ENCODE measurements at places on chromosomes 13 and 19. TPM values are rescaled to one million over a fixed set of nuclear protein-coding genes. Genes with fewer than 3 reads are reported as not detected.

- H3K36me3 ChIP-seq = no peaks in the 10 kb centered on the region
- no peak overlapping the region for H3K27ac ChIP-seq
- H3K4me1 ChIP-seq = no peaks in the 10 kb centered on the region
- H3K27me3 ChIP-seq = no peaks in the 10 kb centered on the region
- DNase-seq = no peak
Observed at GRCh38 chr19:27689734-27690241, 1523.2 kb downstream of the UQCRFS1 start.

- no peaks in the 10 kb centered on the region for H3K4me1 ChIP-seq
- no peak overlapping the region for H3K4me3 ChIP-seq
- no peaks in the 10 kb centered on the region for H3K27me3 ChIP-seq
- DNase-seq = no peak
Observed at GRCh38 chr13:83232626-83233025, 649.6 kb downstream of the SLITRK1 start.

GRCh38 chr13:43260999-43261398 is 237.6 kb downstream of the DNAJC15 start:
- no peaks in the 10 kb centered on the region for H3K36me3 ChIP-seq
- H3K4me1 ChIP-seq = peaks cover 36% of the 10 kb centered on the region
- no peaks in the 10 kb centered on the region for H3K27me3 ChIP-seq
- DNase-seq = peak; percentile 72
- H3K27ac ChIP-seq = peak overlapping the region; percentile 64

- H3K4me1 ChIP-seq = peaks cover 27% of the 10 kb centered on the region
- no peaks in the 10 kb centered on the region for H3K36me3 ChIP-seq
- no peaks in the 10 kb centered on the region for H3K27me3 ChIP-seq
Observed at GRCh38 chr13:98664924-98665637, 87.4 kb downstream of the SLC15A1 start.

DNA sequence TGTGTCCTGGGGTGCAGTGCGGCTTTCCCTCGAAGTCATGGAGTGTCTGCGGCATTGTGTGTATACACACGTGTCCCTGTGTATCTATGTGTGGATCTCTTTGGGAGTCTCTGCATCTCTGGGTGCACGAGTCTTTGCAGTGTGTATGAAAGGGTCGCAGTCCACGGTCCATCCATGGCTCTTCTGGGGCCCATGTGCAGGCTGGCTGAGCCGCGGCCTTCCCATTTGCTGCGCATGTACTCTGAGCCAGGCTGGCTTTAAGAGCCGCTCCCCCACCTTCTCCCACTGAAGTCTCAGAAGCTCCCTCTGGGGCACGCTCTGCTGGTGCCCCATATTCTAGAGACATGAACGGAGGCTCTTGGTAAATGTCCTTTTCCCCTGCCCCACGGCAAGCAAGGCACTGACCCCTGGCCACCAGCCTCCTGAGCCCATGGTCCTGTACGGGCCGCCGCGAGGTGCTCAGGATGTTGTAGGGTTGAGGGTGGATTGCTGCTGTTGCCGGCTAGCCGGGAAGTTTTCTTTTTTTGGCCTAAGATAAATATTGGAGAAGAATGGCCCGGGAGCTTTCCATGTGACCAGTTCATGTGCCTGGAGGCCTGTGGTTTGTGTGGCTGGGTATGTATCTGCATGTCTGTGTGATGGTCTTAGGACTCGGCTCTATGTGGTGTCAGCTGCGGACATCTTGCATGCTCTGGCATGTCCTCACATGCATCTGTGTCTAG is 31.9 kb downstream of the PAK4 start:
- no peak for DNase-seq
- H3K4me3 ChIP-seq = no peak overlapping the region
- no peaks in the 10 kb centered on the region for H3K27me3 ChIP-seq
- H3K27ac ChIP-seq = no peak overlapping the region
- no peaks in the 10 kb centered on the region for H3K36me3 ChIP-seq

The AP1M2 gene
- total RNA-seq = 126 TPM

GRCh38 chr13:113551081-113552000 is 33.2 kb upstream of the TFDP1 start:
- H3K27me3 ChIP-seq = no peaks in the 10 kb centered on the region
- DNase-seq = peak; percentile 11

DNA sequence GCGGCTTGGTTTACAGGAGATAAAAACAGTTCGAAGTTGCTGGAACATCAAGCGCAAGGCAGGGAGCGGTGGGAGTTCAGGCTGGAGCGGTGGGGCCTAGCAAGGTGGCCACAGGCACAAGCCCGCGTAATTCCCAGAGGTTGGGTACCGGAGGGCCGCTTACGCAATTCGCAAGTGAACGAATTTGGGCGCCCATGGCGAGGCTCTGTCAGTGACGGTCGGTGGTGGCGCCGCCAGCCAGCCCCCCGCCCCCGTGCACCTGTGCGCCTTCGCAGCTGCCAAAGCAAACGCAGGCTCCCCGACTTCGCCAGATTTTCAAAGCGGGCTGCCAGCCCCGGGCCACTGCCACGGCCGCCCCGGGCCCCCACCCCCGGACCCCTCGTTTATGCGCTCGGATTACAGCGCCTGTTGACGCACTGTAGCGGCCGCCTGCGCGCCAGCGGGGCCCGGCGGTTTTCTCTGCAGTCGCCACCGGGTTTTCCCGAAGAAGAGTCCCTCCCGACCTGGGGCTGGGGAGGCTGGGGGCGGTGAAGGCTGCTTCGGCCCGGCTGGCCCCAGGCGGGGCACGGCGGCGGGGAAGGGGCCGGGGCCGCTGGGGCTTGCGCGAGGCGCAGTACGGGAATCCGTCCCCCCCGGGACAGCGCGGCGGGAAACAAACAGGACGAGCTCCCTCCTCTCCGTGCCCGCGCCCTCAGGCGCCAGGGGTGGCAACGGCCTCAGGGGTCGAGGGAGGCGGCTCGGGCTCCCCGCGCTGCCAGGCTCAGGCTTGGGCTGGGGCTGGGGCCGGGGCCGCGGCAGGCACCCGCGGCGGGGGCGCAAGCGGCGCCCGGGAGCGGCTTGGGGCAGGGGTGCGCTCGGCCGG is 709 bp downstream of the N4BP2L1 start:
- no peak overlapping the region for H3K27ac ChIP-seq
- no peaks in the 10 kb centered on the region for H3K36me3 ChIP-seq
- peaks cover 15% of the 10 kb centered on the region for H3K4me1 ChIP-seq
- peak overlapping the region; percentile 87 for H3K4me3 ChIP-seq

DNA sequence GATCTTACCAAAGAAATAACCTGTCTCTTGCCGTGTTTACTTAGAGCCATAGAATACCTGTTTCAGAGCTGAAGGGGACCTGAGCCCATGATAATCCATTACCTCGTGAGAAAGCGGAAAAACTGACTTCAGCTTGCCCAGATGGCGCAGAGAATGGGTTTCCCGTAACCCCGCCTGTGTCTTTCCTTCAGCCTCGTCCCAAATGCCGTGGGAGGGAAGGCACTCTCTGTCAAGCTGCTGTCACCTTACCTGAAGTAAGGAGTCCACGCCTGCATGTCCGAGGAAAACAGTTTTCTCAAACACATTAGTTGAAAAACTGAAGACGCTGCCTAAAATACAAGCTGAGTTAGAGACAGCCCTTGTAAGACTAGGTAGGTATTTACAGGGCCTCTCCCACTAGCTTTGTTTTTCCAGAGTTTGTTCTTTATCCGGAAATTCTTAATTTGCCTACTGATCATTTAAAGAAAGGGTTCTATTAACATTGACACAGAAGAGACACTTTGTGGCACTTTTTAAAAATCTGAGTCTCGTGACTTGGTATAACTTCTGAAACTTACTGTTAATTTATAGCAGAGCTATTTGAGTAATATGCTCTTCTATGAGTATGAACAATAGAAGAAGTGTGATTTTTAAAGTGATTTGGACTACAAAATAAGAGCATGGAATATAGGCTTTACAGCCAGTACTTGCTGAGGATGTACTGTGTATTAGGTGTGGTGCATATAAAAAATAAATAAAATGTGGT is 1.3 kb upstream of the INTS6 start:
- peaks cover 18% of the 10 kb centered on the region for H3K4me1 ChIP-seq
- H3K27me3 ChIP-seq = no peaks in the 10 kb centered on the region
- H3K36me3 ChIP-seq = peaks cover 21% of the 10 kb centered on the region
- peak overlapping the region; percentile 93 for H3K4me3 ChIP-seq
- DNase-seq = peak; percentile 12
- H3K27ac ChIP-seq = peak overlapping the region; percentile 86

- no peaks in the 10 kb centered on the region for H3K4me1 ChIP-seq
- peaks cover 45% of the 10 kb centered on the region for H3K36me3 ChIP-seq
- no peak overlapping the region for H3K4me3 ChIP-seq
- H3K27ac ChIP-seq = no peak overlapping the region
Observed at GRCh38 chr13:72745260-72745659, 17.5 kb downstream of the BORA start.

- H3K27ac ChIP-seq = no peak overlapping the region
- H3K4me3 ChIP-seq = no peak overlapping the region
- H3K27me3 ChIP-seq = no peaks in the 10 kb centered on the region
- no peaks in the 10 kb centered on the region for H3K4me1 ChIP-seq
Observed at GRCh38 chr13:110062077-110062776, 244.7 kb downstream of the COL4A1 start.

GRCh38 chr13:31418186-31418585 is 218.4 kb downstream of the B3GLCT start:
- H3K4me1 ChIP-seq = no peaks in the 10 kb centered on the region
- H3K36me3 ChIP-seq = no peaks in the 10 kb centered on the region
- peaks cover 59% of the 10 kb centered on the region for H3K27me3 ChIP-seq
- H3K27ac ChIP-seq = no peak overlapping the region
- H3K4me3 ChIP-seq = no peak overlapping the region
- DNase-seq = no peak

DNA sequence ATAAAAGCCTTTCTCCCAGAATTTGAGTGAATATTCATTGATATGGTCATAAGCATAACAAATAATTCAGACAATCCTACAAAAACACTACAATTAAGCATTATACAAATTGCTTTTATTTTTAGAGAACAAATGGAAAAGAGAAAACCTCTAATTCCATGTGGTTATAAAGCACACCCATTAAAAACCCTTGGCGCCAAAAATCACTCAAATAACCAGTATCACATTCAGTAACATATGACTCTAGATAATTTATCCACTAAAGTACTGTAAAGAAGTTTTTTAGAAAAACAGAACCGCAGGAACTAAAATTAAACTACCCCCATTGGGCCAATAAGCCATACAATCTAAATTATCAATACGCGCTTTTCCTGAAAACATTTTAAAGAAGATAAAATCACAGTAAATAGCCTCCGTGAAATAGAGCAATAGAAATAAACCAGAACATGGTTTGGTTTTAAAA is 569 bp downstream of the LCP1 start:
- DNase-seq = no peak
- peak overlapping the region; percentile 72 for H3K4me3 ChIP-seq
- no peaks in the 10 kb centered on the region for H3K27me3 ChIP-seq
- H3K36me3 ChIP-seq = peaks cover 6% of the 10 kb centered on the region
- H3K4me1 ChIP-seq = peaks cover 36% of the 10 kb centered on the region
- peak overlapping the region; percentile 94 for H3K27ac ChIP-seq

DNA sequence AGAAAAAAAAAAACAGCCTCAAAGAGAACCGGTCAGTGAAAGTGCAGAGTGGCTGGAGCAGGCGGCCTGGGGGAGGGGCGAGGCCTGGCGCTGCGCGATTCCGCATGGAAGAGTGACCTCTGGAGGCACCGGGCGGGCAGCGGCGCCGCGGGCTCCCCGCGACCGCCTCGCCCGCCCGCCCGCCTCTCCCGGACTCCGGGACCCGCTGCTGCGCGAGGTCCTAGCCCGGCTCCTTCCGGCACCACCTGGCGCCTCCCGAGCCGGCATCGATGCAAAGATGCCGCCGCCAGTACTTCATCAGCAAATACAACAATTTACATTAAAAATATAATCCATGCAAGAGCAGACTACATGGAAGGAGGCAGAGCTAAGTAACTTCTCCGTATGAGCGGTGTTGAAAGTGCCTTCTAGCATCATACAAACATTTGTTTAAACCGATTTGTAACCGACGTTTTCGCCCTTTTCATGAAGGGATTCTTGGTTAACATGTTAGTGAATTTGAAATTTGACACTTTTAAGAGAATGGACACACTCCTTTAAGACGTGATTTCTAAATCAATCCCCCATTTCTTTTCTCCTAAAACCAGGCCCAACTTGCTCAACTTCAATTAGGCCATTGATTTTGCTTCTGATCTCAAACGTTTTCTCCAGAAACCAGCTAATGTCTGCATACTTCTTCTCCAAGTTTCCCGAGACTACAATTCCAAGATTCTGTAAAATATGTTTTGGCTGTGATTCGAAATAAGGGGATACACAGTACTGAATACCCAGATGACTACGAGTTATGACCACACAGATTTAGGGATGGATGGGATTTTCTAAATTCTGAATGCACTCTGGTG is 2.1 kb downstream of the EFNB2 start:
- peaks cover 34% of the 10 kb centered on the region for H3K4me1 ChIP-seq
- peak overlapping the region; percentile 72 for H3K4me3 ChIP-seq
- H3K27ac ChIP-seq = peak overlapping the region; percentile 83
- DNase-seq = peak; percentile 91

DNA sequence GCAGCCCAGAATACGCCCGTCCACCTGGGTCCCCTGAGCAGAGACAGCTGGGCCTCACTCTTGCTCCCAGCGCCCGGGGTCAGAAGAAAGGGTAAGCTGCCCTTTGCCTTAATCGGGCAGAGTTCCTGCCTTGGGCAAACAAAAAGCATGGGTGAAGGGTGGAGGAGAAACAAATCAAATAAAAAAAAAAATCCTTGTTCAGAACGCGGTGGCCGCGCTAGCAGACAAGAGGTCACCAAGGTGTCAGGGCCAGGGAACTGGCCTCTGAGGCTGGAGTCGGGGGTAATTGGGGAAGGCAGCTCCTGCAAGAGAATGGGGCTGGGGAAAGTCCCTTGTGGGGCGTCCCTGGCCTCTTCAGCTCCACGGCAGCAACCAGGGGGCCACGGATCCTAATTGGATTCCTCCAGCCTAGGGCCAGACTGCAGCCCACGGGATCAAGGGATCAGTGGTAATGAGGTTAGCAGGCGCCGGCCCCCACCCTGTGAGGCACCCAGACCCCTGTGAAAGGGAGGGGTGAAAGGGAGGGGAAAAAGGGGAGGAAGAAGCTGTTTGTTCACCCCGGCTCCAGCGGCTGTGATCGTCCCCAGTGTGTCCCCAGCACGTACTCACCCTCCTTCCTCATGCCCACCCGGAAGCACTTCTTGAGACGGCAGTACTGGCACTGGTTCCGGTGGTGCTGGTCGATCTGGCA is 5.5 kb downstream of the NR2F6 start:
- peaks cover 36% of the 10 kb centered on the region for H3K4me1 ChIP-seq
- no peak for DNase-seq
- peaks cover 17% of the 10 kb centered on the region for H3K36me3 ChIP-seq
- peak overlapping the region; percentile 25 for H3K27ac ChIP-seq
- no peak overlapping the region for H3K4me3 ChIP-seq

The VSTM1 gene
- total RNA-seq = not detected

GRCh38 chr13:59332966-59333365 is 830.8 kb downstream of the DIAPH3 start:
- no peaks in the 10 kb centered on the region for H3K27me3 ChIP-seq
- H3K4me1 ChIP-seq = no peaks in the 10 kb centered on the region
